ENCODE measurements at places on chromosomes 1 and 21. TPM values are rescaled to one million over a fixed set of nuclear protein-coding genes. Genes with fewer than 3 reads are reported as not detected.

- H3K27me3 ChIP-seq = no peaks in the 10 kb centered on the region
- H3K36me3 ChIP-seq = no peaks in the 10 kb centered on the region
- no peak overlapping the region for H3K27ac ChIP-seq
- peaks cover 11% of the 10 kb centered on the region for H3K4me1 ChIP-seq
- no peak for DNase-seq
These were observed 5.0 kb upstream of the KIF21B start for GRCh38 chr1:201028461-201028889.

- no peaks in the 10 kb centered on the region for H3K27me3 ChIP-seq
- DNase-seq = no peak
- peaks cover 28% of the 10 kb centered on the region for H3K4me1 ChIP-seq
These were observed 46.3 kb upstream of the PRDX6 start for GRCh38 chr1:173430677-173431303.

DNA sequence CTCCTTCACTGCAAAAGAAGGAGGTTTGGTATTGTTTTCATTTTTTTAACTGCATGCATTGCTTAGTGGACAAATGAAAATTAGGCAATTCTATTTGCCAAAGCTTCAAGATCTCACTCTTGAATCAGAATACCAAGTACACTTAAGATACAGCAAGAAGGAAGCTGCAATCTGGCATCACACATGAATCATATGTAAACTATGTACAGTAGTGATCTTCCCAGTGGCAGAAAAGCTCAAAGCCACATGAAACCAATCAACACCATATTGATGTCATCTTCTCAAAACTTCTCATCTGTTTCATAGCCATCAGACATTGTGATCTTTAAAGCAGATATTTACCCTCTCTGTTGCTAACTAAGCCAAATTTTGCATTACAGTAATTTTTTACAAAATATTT, 550.1 kb downstream of the LTN1 start:
- no peak for DNase-seq
- H3K27me3 ChIP-seq = no peaks in the 10 kb centered on the region
- no peak overlapping the region for H3K4me3 ChIP-seq

DNA sequence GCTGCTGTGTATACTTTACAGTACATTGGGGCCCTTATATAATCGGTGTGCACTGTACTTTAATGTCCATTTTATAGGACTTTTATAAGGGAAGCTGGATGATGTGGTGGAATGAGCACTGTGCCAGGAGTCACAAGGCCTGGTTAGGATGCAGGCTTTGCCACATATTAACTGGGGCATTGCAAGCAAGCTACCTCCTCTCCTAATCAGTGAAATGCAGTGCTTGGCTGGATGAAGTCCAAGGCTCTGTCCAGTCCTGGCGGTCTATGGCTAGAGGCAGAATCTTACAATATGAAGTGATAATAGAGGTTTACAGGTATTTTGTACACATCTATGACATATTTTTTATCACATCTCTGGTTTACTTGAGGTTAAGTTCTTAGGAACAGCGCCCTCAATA, 1.7 kb upstream of the PKP1 start:
- no peak overlapping the region for H3K4me3 ChIP-seq
- no peaks in the 10 kb centered on the region for H3K27me3 ChIP-seq
- no peak for DNase-seq
- no peak overlapping the region for H3K27ac ChIP-seq
- H3K36me3 ChIP-seq = no peaks in the 10 kb centered on the region

Gene LCE2A
- total RNA-seq = not detected

DNA sequence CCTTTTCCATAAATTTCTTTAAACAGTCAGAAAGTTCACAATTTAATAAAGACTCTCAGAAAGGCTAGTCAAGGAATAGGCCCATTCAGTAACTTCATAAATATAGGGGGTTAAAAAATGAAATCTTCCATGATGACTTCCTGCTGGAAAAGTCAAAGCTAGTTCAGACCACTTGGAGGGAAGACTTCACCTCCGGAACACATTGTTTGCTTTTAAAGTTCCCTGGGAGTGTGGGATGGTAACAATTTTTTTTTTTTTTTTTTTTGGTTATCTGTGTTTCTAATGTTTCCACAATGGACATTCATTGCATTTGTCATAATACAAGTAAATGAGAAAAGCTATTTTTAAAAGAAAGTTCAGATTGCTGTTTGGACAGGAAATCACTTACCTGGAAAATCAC, 18.4 kb upstream of the LAMC2 start:
- H3K4me3 ChIP-seq = no peak overlapping the region
- H3K4me1 ChIP-seq = no peaks in the 10 kb centered on the region
- H3K27ac ChIP-seq = no peak overlapping the region
- no peak for DNase-seq
- H3K27me3 ChIP-seq = no peaks in the 10 kb centered on the region

- no peaks in the 10 kb centered on the region for H3K27me3 ChIP-seq
- no peak overlapping the region for H3K4me3 ChIP-seq
- no peak for DNase-seq
These were observed 48.1 kb upstream of the GOLT1A start for GRCh38 chr1:204261746-204262505.

DNA sequence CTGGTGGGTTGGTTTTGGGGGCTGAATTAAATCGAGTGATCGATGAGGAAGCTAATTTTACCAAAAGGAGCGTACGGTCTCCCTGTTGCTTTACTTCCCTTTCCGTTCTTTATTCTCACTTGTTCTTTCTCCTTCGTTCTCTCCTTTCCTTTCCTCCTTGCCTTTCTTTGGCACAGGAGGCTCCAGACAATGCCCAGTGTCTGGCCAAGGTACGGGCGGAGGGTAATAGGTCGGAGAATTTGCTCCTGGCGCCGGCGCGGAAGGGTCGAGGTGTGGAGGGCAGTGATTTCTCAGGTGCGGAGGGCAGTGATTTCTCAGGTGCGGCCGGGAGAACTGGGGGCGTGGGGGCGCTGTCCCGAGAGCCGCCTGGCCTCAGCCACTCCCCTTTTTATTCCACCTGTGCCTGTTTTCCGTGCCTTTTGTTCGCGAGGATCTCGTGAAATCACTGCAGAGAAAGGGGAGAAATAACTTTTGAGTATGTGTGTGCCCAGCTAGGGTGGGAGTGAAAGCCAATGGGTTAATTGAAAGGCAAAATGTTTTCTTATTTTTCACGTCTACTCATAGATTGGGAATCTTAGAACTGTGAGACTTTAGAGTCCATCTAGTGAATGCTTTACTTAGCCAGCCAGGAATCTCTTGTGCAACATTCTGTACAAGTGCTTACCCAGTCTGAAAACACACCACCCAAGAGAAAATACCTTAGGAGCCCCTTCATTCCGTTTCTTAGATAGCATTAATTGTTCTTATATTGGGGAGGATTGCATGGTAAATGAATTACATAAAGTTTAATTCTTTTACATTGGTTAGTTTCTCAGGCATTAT, 1.3 kb downstream of the FNBP1L start:
- H3K27ac ChIP-seq = peak overlapping the region; percentile 93
- peak overlapping the region; percentile 91 for H3K4me3 ChIP-seq
- H3K4me1 ChIP-seq = peaks cover 19% of the 10 kb centered on the region
- no peak for DNase-seq
- no peaks in the 10 kb centered on the region for H3K36me3 ChIP-seq
